ENCODE measurements at places on chromosomes 4 and X. TPM values are rescaled to one million over a fixed set of nuclear protein-coding genes. Genes with fewer than 3 reads are reported as not detected.
A peak's percentile ranks its signal among the peaks of the same experiment; 100 is the strongest.

Gene TAF7L
- total RNA-seq = not detected

Gene GAGE12C
- total RNA-seq = not detected

Gene ZMAT1
- 38.4 TPM for total RNA-seq

Gene ASMT
- total RNA-seq = 0.66 TPM

Gene YIPF6
- total RNA-seq = 18.6 TPM

Gene TCEAL6
- not detected for total RNA-seq

Gene CDS1
- 0.15 TPM for total RNA-seq

Gene SATL1
- not detected for total RNA-seq

Gene ADGRA3
- 0.10 TPM for total RNA-seq

Gene CXorf58
- total RNA-seq = not detected

Gene CSAG2
- total RNA-seq = not detected

- DNase-seq = no peak
These were observed 145.9 kb upstream of the NOCT start for GRCh38 chr4:138869631-138870030.

GRCh38 chr4:177032341-177032740 lies 239.6 kb upstream of the VEGFC start:
- DNase-seq = no peak

DNA sequence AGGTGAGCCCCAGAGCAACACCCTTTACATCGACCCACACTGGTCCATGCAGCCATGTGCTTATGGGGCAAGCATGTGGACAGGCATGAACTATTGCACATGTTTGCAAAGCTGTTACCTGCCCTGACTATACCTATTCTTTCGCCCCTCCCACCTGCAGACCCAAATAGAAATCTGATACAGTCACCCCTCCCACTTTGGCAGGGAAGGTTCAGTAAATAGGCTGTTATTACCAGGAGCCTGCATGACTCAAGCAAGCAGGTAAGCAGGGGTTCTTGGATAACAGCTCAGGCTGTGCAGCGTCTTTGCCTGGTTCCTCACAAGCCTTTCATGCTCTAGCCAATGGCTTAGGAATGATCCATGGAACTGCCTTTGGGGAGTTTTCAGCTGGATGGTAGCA lies 122.7 kb upstream of the DIPK2B start:
- peak; percentile 1 for DNase-seq

- no peak for DNase-seq
These were observed 106.8 kb downstream of the STK32B start for GRCh38 chr4:5157791-5158770.

DNA sequence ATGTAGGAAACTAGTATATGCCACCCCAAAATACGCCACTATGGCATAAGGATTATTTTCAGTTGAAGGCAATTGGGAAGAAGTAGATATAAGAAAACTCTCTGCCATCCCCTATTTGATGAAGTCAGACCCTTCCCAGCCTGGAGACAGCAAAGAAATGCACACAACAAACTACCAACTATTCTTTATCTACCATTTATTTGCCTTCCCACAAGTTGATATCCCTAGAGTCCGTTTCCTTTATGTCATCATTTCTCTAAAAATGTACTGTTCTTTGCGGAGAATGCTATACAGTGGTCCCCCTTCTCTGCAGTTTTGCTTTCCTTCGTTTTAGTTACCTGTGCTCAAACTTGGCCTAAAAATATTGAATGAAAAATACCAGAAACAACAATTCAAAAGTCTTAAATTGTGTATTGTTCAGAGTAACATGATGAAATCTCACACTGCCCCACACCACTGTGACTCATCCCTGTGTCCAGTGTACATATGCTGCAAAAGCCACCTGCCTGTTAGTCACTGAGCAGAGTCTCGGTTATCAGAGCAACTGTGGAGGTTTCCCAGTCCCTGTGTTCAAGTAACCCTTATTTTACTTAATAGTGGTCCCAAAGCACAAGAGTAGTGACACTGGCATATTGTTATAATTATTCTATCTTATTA lies 152.3 kb downstream of the WDFY3 start:
- no peak for DNase-seq

GRCh38 chrX:133527415-133527814 lies 112.1 kb upstream of the GPC4 start:
- no peak for DNase-seq

- DNase-seq = no peak
These were observed 554 bp downstream of the DCTD start for GRCh38 chr4:182916483-182917181.

DNA sequence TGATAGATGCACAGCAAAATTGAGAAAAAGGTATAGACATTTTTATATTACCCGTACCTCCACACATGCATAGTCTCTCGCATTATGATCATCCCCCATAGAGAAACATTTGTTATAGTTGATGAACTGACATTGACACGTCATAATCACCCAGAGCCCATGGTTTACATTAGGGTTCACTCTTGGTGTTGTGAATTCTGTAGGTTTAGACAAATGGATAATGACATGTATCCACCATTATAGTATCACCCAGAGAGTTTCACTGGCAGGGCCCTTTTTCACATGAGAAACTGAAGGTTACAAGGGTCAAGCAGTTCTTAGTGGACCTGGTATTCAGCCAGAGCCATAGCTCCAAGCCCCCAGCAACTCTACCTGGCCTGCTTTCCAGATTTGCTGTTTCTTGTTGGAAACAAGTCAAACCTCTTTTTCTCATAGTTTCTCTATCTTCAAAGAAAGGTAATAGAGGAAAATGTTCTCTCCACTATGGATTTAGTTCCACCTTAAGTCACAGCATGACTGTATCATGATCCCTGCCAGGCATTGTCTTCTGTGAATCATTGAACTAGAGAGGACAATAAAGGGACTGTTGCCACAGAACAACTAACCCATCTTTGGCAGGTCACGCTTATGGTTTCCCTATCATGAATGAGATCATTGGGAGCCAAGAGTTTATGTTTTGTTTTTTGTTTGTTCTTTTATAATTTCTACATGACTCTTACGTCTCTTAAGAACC lies 64.0 kb downstream of the HHIP start:
- DNase-seq = no peak

DNA sequence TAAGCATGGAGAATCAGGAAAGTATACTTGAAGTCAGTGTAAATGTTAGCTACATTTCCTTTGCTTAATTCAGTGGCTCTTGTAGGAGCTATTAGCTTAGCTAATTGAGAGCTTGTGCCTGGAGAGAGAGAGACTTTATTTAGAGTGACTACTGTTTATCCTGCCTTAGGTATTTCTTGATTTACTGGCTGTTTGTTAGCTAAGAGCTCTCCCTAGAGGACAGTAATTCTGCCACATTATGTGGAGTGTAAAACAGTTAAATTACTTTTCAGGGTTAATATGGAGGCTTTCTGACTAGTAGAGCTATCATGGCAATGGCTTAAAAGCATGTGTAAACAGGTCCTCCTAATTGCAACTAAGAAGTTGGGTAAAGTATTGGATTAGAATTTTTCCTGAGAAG lies 306.5 kb upstream of the TECRL start:
- no peak for DNase-seq

GRCh38 chr4:2305766-2306501 lies 44.0 kb upstream of the MXD4 start:
- DNase-seq = no peak

- no peak for DNase-seq
These were observed 50.2 kb downstream of the PRKG2 start for GRCh38 chr4:81164623-81165416.

DNA sequence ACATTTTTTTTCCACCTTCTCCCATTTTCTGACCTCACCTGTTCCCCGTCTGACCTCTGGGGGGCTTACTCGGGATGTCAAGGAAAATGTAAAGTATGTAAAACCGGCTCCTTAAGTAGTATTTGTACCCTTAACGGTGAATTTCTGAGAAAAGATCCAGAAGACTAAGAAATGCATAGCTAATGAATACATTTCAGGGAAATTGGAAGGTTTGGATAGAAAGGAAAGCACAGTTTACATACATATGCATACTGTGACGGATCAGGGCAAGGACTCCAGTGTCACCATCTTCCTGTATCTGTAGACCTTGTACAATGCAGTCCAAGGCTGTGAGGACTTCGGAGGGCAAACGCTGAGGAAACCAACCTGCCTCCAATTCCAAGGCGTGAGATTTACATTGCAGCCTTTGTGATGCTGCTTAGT lies 2185.9 kb upstream of the TENM3 start:
- DNase-seq = peak; percentile 15

GRCh38 chrX:39982948-39983347 lies 114.8 kb downstream of the BCOR start:
- no peak for DNase-seq

DNA sequence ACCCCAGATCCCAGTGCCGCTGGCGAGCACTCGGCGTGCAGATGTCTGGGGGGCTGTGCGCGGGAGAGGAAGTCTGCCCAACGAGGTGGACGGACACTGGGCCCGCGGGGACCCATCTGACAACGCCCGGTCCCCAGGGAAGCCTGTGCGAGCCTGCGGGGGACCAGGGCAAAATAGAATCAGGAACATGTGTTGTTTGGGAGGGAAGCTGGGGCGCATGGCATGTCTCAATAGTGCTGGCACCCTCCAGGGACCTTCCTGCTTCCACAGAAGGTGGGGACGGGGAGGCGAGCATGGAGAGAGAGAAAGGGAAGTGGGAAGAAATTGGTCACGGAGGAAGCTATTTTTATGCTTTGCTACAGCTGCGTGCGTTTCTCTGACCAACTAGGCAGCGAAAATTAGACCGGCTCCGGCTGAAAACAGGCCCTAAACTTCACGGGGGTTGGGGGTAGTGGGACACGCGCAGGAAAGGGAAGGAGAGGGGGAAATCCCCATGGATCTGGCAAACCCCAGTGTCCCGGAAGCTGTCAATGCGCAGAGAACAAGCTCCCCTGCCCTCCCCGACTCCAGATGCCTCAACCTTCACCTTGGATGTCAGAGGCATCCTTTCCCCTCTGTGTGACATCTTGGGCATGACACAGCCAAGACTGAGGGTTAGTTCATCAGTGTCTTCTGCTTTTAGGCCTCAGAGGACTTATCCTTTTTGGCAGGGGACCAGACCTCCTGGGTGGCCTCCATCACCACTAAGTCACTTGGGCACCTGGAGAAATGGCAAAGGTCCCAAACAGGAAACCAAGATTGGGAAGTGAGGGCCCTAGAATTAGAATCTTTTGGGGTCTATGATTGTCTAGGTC lies 169.8 kb upstream of the BCOR start:
- DNase-seq = peak; percentile 23

DNA sequence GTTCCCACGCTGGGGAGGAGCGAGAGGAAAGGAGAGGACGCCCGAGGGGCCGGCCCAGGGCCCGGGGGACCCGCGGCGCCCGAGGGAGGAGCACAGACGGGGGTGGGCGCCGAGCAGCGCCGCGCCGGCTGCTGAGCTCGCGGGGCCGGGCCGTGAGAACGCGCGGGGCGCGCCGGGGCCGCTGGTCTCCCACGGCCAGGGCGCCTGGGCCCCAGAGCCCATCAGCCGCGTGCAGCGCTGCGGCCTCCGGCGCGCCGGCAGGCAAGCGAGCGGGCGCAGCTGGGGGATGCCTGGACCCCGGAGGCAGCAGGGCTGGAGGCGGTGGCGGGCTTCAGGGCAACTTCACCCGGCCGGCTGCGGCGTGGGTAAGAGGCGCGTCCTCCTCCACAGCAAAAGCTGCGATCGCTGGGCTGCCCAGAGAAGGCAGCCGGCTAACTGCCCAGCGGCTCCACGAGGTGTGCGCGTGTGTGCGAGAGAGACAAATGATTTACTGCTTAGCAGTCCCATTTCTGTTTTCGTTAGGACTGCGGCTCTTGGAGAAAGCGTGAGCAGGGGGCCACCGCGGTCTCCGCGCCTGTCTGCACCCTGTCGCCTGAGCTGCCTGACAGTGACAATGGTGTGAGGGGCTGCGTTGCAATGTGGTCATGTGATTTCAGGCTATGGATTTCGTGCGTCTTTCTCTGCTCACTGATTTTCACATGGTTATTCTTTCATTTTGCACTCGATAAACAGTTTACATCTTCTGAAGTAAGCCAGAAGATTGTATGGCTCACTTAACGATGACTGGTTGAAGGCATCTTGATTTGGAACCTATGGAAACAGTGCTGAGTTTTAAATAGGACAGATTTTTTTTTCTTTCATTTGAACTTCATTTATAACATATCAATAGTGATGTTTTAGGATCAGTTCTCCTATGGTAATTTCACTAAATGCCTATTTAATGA lies 1.2 kb downstream of the GUCY1A1 start:
- DNase-seq = peak; percentile 39

- no peak for DNase-seq
These were observed 45.0 kb downstream of the TMEM165 start for GRCh38 chr4:55440786-55441185.

DNA sequence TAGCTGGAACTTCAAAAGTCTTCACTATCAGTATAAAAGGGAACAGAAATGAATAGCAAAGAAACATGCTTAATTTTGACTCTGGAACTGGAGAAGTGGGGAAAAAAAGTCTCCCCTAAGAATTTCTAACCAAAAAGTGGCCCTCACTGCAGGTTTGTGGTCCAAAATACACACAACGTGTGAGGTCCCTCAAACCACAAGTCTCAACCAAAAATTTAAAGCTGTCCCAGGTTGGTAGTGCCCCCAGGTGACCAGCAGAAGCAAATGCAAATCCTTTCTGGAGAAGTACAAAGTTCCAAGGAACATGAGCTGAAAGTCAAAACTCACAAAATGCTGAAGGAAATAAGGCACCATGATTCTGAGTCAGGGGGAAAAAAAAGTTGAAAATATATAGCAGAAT lies 23.6 kb upstream of the VAMP7 start:
- DNase-seq = no peak

GRCh38 chrX:38799995-38800580 lies 1.2 kb upstream of the MID1IP1 start:
- peak; percentile 26 for DNase-seq

Measured in B cell (primary cell).